Activated CD8-positive, alpha-beta memory T cell treated with anti-CD3 and anti-CD28 coated beads, Interleukin-2, amount 10 ng/mL, durations not matched to agents 7 days and 5 days (primary cell): ENCODE measurements at places on chromosomes 1 and 21. TPM values are rescaled to one million over a fixed set of nuclear protein-coding genes. Genes with fewer than 3 reads are reported as not detected.
A peak's percentile ranks its signal among the peaks of the same experiment; 100 is the strongest.

DNA sequence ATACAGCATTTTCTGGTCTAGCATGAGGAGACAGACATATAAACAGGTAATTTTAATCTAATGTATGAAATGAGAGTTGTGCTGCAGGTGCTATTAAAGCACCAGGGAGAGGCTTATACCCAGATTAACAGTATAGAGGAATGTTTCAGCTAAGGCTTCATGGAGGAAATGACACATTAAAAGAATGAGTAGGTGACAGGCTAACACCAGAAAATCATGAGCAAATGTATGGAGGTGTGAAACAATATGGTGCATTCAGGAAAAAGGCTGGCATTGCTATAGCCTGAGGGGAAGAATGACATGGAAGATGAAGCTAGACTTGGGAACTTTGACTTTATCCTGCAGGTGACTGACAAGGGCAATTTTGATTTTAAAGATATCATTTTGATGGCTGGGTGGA, 7.0 kb downstream of the ARPC5 start:
- no peak for DNase-seq

GRCh38 chr21:43766734-43767497, 9.2 kb downstream of the CSTB start:
- no peak for DNase-seq

DNA sequence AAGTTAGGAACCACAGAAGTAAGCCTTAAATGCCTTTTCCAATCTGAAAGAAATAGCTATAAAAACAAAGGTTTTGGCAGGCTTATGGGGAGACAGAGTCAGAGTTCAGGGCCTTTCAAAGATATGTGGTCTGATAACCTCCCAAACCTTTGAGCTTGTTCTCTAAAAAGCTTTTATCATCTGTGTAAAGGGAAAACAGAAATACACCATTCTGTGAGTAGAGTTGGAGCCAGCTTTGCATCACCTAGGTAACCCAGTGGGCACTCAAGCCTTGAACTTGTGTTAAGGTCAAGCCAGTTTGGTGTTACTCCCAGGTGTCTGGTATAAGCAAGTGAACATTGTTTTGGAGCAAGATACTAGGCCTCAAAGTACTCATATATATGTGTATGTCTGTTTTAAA, 50.1 kb downstream of the LAMC1 start:
- no peak for DNase-seq

- no peak for DNase-seq
Observed at GRCh38 chr1:218049641-218050040, 235.5 kb upstream of the RRP15 start.

GRCh38 chr1:118933051-118933781, 54.9 kb downstream of the TBX15 start:
- no peak for DNase-seq

- no peak for DNase-seq
Observed at GRCh38 chr1:68745451-68745850, 248.6 kb upstream of the DEPDC1 start.

DNA sequence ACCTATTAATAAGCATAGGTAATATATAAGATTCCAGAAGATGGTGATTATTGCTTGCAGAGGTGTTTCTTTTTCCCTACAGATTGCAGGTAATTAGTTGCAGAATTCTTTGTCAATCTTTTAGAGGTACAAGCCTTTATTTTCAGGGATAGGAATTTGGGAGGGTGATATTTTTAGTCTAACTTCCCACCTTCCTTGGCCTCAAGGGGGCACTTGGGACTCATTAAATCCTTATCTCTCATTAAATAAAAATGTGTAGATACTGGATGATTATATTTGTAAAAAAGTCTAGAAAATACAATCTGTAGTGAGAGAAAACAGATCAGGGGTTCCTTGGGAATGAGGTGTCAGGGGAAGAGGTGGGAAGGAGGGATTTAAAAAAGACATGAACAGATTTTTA, 179.2 kb downstream of the PATJ start:
- no peak for DNase-seq

Gene DDR2
- total RNA-seq = 0.16 TPM

Gene RGSL1
- total RNA-seq = not detected

- no peak for DNase-seq
Observed at GRCh38 chr1:162111572-162111971, 42.1 kb downstream of the NOS1AP start.

- no peak for DNase-seq
Observed at GRCh38 chr1:151062741-151063371, 2.7 kb downstream of the MLLT11 start.

Gene C1orf226
- total RNA-seq = not detected

GRCh38 chr1:233299450-233299849, 3.9 kb upstream of the PCNX2 start:
- no peak for DNase-seq

DNA sequence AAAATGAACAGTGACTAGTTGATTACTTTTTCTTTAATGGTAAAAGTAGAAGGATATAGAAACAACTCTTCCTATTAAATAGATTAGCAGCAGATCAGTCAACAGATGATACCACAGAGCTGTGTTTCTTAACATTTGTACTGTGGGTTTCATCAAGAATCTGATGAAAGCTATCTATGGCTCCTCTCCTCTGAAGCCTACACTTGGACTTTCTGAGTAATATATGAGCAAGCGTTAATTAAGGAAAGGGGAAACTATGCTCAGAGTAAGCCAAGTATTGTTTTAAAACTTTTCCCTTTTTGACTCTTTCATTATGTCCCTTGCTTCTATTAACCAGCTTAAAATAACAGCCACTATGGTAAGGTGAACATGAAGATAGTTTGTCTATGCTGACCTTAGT, 10.8 kb downstream of the ARID4B start:
- no peak for DNase-seq

DNA sequence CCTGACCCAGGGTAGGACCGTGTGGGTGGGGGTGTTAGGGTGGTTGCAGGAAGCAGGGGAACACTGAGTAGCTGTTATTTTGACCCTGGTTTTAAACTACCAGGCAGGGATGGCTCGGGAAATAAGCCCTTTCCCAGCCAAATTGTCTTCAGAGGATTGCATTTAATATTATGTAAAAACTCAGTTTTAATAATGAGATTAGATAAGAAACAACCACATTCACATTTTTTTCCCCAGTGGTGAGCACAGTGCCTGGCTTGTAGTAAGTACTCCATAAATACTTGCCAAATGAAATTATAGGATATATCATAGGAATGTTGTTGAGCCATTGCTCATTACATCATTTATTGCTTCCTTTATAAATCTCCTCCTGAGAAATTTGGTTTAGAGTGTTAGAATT, 3.1 kb upstream of the ACP6 start:
- no peak for DNase-seq

DNA sequence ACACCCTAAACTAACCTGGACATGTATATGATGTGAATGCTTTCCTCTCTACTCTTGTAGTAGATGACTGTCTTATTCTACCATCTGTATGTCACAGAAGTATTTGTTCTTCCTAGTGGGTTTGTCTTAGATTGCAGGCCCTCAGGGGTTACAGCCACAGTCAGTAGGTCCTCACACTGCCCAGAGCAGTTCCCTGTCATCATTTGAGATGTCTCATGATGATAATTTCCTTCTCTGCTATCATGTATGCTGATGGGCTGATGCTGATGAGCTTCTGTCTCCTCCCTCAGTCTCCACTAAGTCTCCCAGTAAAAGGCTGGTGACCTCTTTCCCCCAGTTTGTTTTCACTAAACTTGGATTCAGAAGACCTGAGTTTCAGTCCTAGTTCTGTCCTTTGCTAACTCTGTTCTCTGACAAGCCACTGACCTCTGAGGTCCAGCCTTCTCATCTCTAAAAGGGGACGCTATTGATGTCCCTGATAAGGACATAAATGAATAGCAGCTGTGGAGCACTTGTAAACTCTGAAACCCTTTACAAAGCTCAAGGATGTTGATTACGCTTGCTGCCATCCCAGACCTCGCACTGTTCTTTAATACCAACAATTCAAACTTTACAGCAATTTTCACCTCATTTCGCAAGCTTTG, 3.1 kb upstream of the ETV3 start:
- DNase-seq = no peak

Gene CATSPERE
- total RNA-seq = 0.30 TPM

Gene OR2T29
- not detected for total RNA-seq

GRCh38 chr1:169750041-169750440, 16.2 kb upstream of the SELE start:
- DNase-seq = no peak

- peak; percentile 87 for DNase-seq
Observed at GRCh38 chr1:11645670-11646265, 8.5 kb downstream of the FBXO2 start.

Gene OR2G6
- not detected for total RNA-seq

DNA sequence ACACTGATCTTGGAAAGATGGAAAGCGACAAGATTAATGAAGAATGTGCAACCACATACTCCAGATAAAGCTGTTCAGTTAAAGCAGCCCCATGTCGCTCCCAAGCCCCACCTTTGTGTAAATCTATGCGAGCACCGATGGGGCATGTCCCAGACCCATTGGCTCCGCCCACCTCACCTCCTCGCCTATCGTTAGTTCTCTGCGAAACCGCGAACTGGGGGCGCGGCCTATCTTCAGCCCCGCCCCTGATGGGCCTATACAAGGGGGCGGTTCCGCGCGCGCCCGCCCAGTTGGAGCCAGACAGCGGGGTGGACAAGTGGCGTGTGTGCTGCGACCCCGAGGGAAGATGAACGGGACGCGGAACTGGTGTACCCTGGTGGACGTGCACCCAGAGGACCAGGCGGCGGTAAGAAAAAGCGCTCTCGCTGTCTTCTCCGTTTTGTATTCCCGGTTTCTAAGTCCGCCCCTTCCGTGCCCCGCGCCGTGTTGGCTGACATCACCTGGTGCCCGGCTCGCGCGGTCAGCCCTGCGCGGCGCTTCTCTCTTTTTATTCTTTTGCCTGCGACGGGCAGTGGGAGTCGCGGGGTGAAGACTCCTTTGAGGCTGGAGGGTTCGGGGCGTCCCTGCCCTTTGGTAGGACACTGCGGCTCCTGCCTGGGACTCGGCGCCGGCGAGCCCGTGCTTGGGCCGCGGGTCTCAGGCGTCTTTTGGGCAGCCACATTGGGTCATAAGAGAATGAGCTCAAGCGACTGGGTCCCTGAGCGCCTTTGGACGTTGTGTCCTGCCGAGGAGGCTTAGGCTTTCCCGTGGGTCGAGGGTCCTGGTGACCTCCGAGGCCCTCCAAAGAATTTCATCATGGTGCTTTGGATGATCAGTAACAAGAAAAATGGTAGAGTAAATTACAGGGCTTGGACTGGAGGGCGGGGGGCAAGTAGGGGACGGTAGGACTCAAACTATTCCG, at the start of gene TUFT1:
TSS of gene TUFT1 (plus strand) at position 289 of the 961 bp plus-strand sequence. CDS start at position 347, 58 bp downstream.
- peak; percentile 96 for DNase-seq

DNA sequence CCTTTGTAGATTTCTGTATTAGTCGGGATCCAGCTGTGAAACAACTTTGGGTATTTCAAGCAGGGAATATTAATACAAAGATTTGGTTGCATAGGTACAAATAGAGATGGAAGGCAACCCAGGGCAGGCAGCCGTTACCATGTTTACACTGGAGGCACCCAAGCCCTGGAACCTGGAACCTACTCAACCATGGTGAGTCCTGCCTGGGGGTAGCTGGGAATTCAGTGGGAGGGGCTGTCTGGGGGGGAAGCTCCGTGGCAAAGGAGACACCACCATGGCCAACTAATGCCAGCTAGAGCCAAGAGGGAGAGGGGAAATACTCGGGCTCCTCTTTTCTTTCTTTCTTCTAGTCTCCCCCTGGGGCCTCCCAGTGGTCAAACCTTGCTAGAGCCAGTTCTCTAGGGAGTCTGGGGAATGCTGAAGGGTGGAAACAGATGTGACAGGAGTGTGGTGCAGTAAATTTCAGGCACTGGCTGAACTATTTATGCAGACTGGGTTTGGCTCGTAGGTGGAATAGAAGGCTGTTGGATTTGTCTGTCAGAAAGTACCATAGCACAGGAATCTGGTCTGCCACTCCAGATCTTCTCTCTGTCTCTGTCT, 91.9 kb upstream of the CACNA1E start:
- DNase-seq = no peak

- DNase-seq = no peak
Observed at GRCh38 chr1:208083715-208084085, 160.5 kb downstream of the PLXNA2 start.

GRCh38 chr1:58966103-58966916, 182.5 kb upstream of the JUN start:
- no peak for DNase-seq

GRCh38 chr1:178683291-178683690, 41.8 kb upstream of the RALGPS2 start:
- DNase-seq = no peak

GRCh38 chr1:156445789-156446263, 54.7 kb downstream of the MEF2D start:
- DNase-seq = peak; percentile 86

Gene SLC6A9
- total RNA-seq = 2.6 TPM

Gene VWA5B1
- not detected for total RNA-seq

GRCh38 chr1:213693864-213694263, 293.9 kb upstream of the PROX1 start:
- no peak for DNase-seq

Gene LRRC53
- not detected for total RNA-seq

Gene MCOLN2
- total RNA-seq = 60.6 TPM
